ENCODE measurements at places on chromosomes 1 and 21.
A peak's percentile ranks its signal among the peaks of the same experiment; 100 is the strongest.

- ATAC-seq = no peak
These were observed 13.7 kb upstream of the KRTAP19-5 start for GRCh38 chr21:30515681-30516080.

- no peak for ATAC-seq
These were observed 31.3 kb downstream of the CCN1 start for GRCh38 chr1:85611856-85612255.

DNA sequence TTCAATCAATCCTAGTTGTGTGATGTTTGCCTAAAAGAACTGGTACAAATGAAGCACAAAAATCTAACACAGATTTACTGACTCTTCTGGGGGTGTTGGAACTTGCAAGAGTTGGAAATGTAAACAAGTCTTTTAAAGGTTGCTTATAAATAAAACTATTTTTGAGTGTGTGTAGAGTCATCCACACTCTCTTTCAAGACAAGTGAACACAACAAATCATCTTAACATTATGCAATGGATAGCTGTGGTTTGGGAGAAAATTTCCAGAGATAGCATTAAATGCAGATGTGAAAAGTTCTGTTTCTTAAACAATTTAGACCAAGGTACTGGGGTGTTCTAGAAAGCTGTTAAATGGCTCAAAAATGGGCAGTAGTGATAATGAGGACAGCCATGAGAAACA, 28.7 kb downstream of the C1orf87 start:
- ATAC-seq = no peak

DNA sequence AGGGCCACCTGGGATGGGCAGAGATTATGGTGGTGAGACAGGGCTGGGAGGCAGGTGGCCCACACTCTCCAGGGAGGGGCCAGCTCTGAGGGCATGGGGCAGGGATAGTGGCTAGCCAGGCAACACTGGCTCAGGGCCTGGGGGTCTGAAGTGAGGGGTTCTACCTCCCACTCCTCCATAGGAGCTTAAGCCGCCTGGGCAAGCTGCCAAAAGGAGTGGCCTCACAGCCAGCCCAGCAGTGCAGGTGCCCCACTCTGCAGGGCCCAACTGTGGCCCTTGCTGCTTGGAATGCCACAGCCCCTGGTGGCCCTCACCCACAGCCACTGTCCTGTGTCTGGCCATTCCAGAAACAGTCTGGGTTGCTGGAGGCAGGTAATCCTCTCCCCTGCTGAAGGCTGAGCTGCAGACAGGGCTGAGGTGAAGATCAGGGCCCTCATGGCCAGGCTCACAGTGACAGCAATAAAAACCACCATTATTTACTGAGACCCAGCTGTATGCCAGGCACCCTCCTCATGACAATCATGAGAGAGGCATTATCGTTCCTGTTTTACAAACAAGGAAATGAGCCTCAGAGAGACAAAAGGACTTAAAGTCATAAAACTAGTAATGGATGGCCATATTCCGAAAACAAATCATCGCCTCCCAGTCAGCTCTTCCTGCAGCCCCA, 31.0 kb downstream of the KIF21B start:
- ATAC-seq = no peak

DNA sequence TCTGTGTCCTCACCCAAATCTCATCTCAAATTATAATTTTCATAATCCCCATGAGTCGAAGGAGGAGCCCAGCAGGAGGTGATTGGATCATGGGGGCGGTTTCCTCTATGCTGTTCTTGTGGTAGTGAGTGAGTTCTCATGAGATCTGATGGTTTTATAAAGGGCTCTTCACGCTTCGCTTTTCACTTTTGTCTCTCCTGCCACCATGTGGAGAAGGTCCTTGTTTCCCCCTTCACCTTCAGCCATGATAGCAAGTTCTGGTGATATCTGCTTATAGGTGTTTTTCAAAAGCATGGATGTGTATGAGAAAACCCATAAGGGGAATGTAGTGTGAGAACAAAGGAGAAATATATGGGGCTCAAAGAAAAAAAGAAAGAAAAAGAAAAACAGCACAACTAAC, 405.9 kb upstream of the RGS18 start:
- ATAC-seq = no peak

DNA sequence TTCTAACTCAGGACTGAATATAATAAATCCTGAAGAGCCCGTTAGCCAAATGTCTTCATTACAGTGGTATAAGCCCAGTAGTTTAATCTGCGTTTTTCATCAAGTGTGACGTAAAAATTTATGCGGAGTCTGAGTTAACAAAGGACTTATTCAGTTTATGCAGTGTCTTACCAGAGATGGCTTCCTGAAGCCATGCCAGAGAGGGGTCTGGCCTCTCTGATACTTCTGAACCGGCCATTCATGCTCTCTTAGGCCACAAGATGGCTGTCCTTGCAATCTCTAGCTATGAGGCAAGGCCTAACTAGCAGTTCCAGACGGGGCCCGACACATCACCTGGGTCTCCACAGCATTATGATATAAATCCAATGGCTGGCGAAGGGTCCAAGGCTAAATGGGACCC, 101.4 kb downstream of the TEX35 start:
- ATAC-seq = peak; percentile 39

DNA sequence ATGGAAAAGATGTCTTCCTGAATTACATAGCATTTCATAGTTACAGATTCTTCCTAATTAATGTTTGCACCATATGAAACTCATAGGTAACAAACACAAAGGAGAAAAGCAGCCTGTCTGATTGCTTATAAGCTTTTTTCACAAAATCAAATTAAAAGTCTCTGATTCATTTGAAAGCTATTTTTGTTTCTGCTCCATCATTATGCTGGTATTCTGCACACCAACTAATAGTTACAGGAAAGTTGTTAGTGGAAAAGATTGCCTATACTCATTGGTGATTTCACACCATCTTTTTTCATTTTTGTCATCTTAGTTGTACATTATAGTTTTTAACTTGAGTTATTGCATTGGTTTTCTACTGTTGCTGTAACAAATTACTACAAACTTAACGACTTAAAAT, 70.0 kb downstream of the PRKAA2 start:
- ATAC-seq = no peak

DNA sequence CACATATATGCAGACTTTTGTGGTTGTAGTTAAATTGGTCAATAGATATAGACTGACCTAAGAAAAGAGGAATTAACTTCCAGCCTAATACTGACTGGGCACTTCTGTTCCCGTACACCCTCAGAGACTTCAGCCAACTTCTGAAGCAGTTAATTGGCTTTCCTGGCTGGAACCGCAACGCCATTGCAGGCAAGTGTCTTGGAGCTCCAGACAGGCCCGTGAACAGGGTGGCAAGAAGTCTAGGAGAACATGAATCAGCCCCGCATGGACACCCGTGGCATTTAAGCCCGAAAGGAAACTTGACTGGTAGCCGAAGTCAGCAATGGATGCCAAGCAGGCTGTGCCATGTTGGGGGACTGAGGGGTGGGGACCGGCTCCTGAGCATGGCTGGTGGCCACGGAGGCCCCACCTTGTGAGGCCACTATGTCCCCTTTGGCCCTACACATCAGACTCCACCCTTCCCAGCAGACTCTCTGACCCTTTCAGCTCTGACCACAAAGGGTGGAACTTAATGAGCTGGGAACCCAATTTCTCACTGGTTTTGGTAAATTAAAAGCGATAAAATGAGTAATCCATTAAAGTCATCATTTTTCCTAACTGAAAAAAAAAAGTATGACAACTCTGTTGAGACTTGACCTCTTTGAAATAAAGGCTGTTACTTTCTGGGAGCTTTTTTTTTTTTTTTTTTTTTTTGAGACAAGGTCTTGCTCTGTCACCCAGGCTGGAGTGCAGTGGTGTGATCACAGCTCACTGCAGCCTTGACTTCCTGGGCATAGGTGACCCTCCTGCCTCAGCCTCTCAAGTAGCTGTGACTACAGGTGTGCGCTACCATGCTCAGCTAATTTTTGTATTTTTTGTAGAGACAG, 54.1 kb downstream of the RUNX1 start:
- ATAC-seq = no peak

- no peak for ATAC-seq
These were observed 31.9 kb downstream of the SERINC2 start for GRCh38 chr1:31444725-31445448.

- ATAC-seq = no peak
These were observed 104.0 kb downstream of the NIBAN1 start for GRCh38 chr1:184870319-184870718.

DNA sequence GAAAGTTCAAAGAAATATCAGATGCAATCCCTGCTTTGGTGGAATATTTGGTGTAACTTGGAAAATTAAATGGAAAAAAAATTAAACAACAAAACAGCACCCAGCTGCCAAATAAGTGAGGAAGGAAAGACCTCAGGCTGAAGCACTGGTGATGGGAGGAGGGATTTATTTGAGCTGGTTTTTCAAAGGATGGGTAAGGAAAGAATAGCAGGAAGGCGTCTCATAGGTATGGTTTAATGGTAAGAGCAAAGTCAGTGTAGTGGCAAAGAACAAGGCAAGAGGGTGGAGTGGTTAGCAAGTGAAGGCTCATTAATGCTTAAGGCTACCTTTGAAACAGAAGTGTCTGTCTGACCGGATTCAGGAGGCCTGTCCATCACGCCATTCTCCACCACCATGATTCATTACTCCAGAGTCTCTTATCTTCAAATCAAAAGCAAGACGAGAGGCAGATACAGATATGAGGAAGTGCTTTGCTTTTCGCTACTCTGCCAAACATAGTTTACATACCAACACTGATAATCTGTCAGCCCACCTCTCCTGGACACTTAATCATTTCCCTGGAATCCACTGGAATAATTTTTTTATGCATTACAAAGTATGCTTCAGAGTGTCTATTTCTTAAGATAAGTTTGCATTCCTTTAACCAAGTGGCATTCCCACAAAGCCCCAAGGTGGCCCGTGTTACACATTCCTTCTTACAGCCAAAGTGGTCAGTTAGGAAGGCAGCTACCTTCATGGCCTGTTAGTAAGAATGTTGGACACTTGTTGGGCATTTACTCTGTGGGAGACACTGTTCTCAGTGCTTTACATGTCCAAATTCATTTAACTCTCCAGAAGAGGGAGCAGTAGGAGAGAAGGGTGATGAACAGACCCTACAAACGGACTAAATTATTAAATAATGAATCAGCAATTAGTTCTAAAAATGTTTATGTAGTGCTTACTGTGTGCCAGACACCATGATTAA, 146.6 kb downstream of the ROR1 start:
- ATAC-seq = peak; percentile 58
